Large intestine (tissue), 12 donors: ENCODE measurements at places on chromosomes 3 and 15. TPM values are rescaled to one million over a fixed set of nuclear protein-coding genes. Genes with fewer than 3 reads are reported as not detected.

The CLDN18 gene
- 4.1 TPM for polyA plus RNA-seq

The RETNLB gene
- not detected for polyA plus RNA-seq

The ADAMTS17 gene
- polyA plus RNA-seq, result 3.7 TPM

The SPTSSB gene
- 0.40 TPM for polyA plus RNA-seq

The KIAA1143 gene
- 28.6 TPM for polyA plus RNA-seq

The FGF12 gene
- polyA plus RNA-seq, result 2.1 TPM
